Activated CD4-positive, alpha-beta T cell treated with anti-CD3 and anti-CD28 coated beads for 24 hours (primary cell): ENCODE measurements at places on chromosomes 16 and 17.

DNA sequence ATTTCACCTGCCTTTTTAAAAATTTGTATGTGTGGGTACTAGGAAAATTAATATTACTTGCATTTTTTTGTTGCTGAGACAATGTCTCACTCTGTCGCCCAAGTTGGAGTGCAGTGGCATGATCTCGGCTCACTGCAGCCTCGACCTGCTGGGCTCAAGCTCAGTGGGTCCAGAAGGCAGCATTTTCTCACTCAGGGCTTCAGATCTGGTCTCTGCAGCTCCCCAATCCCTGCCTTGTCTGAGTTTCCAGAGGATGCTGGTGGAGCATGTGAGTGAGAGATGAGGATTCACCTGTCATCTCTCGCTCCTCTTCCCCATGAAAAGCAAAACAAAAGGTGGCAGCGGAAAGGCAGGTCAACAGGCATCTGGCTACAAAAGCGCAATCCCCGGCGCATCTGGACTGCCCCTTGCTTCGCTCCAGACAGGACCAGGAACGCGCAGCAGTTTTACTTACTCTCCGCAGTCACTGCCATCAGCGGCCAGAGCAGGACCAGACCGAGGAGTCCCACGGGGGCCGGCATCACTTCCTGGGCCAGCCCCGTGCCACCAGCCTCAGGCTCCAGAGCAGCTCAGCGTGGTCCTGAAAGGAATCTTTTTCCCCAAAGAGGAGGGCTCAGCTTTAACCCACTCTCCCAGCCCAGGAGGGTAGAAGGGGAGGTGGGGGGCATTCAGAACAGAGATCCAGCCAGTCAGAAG is 59.9 kb downstream of the LITAF start:
- DNase-seq: no peak

- no peak for DNase-seq
Observed at GRCh38 chr16:59459806-59460205, 725.7 kb upstream of the GOT2 start.

DNA sequence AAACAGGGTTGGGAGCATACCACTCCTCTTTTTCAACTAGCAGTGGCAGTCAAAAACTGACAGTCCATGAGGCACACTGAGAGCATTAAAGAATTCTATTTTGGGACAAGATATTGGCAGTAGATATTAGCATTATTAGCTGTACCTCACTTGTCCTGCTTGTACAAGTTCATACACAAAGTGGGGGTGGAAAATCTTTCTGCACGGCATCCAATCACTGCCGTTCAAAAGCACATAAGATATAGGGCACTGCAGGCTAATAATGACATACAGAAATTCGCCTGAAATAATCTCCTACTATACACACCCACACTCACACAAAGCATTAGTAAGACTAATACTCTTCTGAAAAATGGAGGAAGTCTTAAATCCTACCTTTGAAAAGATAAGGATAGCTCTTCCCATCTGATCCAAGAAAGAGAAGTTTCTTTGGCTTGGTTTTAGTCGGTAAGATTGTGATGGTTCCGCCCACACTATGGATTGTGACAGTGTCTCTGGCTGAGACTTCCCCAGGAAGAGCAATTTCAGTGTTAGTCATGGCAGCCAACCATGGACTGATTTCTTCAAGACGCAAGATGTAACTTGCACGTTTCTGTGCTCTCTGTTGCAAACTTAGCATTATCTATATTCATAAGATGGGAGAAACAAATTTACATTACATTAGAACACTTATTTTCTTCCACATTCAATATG is 40.6 kb upstream of the ARL6IP1 start:
- DNase-seq: no peak

DNA sequence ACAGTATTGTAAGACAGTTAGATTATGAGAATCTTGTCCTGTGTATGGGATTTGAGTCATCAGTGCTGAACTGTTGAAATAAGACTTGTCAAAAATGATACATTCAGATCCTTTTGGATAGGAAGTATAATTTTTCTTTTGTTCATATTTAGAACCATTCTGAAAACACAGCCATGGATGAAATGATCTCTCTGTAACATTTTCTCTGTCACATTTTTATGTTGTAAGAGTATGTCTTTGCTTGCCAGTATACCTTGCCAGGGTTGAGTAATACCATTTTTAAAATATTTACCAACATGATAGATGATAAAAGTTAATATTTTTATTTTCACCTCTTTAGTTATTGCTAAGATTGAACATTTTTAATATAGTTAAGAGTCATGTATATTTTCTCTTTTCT is 45.0 kb downstream of the NSRP1 start:
- DNase-seq: no peak

- no peak for DNase-seq
Observed at GRCh38 chr16:29710227-29711219, 31.5 kb downstream of the QPRT start.

DNA sequence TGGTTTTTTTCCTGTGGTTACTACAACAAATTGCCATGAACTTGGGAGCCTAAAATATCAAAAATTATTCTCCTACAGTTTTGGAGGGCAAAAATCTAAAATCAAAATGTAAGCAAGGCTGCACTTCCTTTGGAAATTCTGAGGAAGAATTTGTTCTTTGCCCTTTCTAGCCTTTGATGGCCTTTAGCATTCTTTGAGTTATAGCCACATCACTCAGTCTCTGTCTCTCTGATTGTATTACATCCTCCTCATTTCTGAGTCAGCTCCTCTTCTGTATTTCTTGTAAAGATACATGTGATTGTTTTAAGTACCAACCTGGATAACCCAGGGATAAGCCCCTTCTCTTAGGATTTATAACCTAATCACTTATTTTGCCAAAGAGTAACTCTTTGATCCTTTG is 282.0 kb downstream of the BCAS3 start:
- DNase-seq: no peak

DNA sequence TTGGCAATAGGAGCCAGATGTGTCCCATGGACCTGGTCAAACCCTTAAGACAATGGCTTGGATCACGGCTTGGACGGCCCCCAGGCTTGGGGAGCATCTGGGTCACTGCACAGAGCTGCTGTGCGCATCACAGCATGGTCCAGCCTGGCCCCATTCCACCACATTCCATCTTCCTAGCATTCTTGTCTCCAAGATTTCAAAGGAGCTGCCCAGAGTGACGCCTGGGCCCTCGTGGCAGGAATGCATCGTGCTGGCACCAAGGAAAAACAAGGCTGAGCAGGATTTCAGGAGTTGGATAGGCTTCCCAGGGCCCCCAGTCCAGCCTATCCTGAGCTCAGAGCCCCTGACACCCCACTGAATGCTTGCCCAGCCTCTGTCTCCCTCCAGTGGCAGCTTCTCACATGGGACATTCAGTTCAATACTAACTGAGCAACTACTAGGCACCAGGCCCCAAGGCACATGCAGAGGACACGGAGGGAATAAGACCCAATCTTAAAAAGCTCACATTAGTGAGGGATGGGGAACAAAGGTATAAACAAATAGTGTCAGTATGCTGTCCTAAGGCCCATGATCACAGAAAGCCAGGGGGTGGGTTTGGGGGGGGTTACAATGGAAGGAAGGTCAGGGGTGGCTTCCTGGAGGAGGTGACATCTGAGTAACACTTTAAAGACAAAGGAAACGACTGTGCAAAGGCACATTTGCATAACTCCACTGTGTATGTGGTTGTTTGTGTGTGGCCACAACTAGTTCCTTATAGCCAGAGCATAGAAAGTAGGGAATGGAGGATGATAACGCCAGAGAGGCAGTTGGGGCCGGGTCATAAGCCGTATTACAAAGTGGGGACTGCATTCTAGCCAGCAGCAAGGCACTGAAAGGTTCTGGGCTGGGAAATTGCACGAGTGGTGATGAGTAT is 34.1 kb downstream of the TK2 start:
- DNase-seq: no peak

DNA sequence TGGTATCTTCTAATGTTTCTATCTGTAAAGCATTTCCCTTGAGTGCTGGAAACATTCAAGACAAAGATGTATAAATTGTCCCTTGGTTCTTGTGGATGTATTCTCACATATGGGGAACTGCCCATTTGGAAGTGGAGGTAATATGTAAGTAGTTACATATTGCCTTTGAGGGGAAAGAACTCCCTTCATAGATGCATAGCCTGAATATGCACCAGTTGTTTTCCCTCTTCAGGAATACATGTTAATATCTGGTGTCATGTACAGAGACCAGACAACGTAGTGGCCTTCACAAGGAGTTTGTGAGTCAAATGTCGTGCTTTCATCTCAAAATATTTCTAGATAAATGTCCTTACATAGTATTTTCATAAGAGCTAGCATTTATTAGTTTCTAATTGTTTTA is 213.5 kb downstream of the BCAS3 start:
- DNase-seq: no peak

- DNase-seq: no peak
Observed at GRCh38 chr16:49754495-49755312, 101.2 kb downstream of the ZNF423 start.

GRCh38 chr17:62919388-62919787 is 46.6 kb upstream of the TANC2 start:
- DNase-seq: no peak
